Upper lobe of right lung (tissue), 1 donor: ENCODE measurements at places on chromosomes 12 and 14. TPM values are rescaled to one million over a fixed set of nuclear protein-coding genes. Genes with fewer than 3 reads are reported as not detected.

DNA sequence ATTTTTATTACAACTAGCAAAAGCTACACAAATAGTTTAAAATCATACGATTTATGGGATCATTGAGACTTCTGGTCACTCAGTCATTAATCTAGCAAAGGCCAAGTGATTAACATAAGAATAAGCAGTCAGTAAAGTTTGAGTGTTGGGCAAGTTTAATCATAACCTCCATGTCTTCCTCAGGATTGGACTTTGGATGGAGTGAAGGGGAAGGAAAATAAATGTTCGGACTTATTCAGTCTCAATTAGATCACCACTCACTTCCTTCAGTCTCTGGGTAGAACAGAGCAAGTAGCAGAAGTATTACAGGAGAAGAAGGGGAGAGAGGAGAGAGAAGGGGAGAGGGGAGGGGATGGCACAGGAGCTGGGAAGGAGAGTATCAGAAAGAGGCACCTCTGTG, 31.4 kb downstream of the CPM start:
- no peaks in the 10 kb centered on the region for H3K36me3 ChIP-seq
- no peak overlapping the region for H3K4me3 ChIP-seq
- H3K27ac ChIP-seq: no peak overlapping the region
- H3K4me1 ChIP-seq: peaks cover 16% of the 10 kb centered on the region
- no peak for DNase-seq
- H3K27me3 ChIP-seq: no peaks in the 10 kb centered on the region

GRCh38 chr12:63668028-63668799, at the start of gene DPY19L2:
DPY19L2 (minus strand) TSS chr12:63668493; CDS start chr12:63668393, 100 bp downstream.
- H3K36me3 ChIP-seq: no peaks in the 10 kb centered on the region
- peak within 1 kb of the TSS; percentile 58 for H3K4me3 ChIP-seq
- DNase-seq: peak; percentile 73
- no peaks in the 10 kb centered on the region for H3K27me3 ChIP-seq

- no peaks in the 10 kb centered on the region for H3K36me3 ChIP-seq
- no peak overlapping the region for H3K27ac ChIP-seq
- H3K27me3 ChIP-seq: peaks cover 26% of the 10 kb centered on the region
Measured at GRCh38 chr12:52314511-52314910, 6.7 kb downstream of the KRT83 start.

DNA sequence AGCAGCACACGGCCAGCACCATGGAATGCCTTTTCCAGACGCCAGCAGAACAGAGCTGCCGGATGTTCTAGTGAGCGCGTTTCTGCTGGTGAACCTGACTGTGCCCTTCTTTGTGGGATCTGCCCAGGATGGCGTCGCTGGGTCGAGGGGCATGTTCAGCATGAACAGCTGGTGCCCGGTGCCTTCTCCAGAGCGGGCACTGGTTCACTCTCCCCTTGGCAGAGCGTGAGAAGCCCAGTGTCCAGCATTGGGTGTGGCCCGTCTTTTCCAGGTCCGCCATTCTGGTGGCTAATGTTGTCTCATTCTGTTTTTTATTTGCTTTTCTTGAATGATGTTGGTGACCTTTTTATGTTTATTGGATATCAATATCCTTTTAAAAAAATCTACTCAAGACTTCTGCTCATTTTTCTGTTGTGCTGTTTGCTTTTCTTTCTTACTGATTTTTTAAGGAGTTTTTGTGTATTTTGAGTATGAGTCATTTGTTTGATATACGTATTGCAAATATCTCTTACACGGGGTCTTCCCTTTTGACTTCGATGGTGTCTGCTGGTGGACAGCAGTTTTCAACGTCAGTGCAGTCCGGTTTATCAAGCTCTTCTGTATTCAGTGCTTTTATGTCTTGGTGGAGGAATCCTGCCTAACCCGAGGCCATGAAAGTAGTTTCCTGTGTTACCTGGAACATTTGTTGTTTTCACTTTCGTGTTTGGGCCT, 74.3 kb downstream of the ADGRD1 start:
- no peak for DNase-seq
- no peaks in the 10 kb centered on the region for H3K36me3 ChIP-seq
- H3K27ac ChIP-seq: peak overlapping the region; percentile 82
- no peaks in the 10 kb centered on the region for H3K27me3 ChIP-seq

- DNase-seq: no peak
- H3K27me3 ChIP-seq: no peaks in the 10 kb centered on the region
- no peak overlapping the region for H3K4me3 ChIP-seq
- H3K4me1 ChIP-seq: no peaks in the 10 kb centered on the region
- no peaks in the 10 kb centered on the region for H3K36me3 ChIP-seq
- no peak overlapping the region for H3K27ac ChIP-seq
Measured at GRCh38 chr12:28082096-28082495, 108.2 kb upstream of the CCDC91 start.

SYNDIG1L gene
- 2.9 TPM for total RNA-seq

DNA sequence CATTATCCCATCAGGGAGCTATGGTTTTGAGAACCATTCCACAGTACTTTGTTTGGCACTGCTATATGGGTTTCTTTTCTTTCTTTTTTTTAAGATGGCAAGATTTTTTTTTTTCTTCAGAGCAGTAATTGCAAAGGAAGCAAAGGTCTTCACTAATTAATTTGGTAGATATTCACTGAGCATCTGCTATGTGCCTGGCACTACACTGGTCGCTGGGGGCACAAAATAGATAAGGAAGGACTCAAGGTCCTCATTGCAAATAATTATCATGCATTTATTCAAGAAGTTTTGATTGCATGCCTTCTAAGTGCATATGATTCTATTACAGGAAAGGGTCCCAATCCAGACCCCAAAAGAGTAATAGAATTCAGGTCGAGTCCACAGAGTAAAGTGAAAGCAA, 10.0 kb upstream of the ATP2A2 start:
- no peak overlapping the region for H3K27ac ChIP-seq
- DNase-seq: no peak

GRCh38 chr14:34484726-34485125, 22.7 kb upstream of the SPTSSA start:
- no peak overlapping the region for H3K4me3 ChIP-seq
- no peak overlapping the region for H3K27ac ChIP-seq
- no peaks in the 10 kb centered on the region for H3K4me1 ChIP-seq
- H3K36me3 ChIP-seq: no peaks in the 10 kb centered on the region
- no peaks in the 10 kb centered on the region for H3K27me3 ChIP-seq

NFATC4 gene
- total RNA-seq: 42.5 TPM

GRCh38 chr12:47267571-47267970, 187.8 kb upstream of the AMIGO2 start:
- no peaks in the 10 kb centered on the region for H3K27me3 ChIP-seq
- H3K36me3 ChIP-seq: no peaks in the 10 kb centered on the region
- H3K4me1 ChIP-seq: no peaks in the 10 kb centered on the region
- no peak overlapping the region for H3K27ac ChIP-seq
- no peak overlapping the region for H3K4me3 ChIP-seq

DNA sequence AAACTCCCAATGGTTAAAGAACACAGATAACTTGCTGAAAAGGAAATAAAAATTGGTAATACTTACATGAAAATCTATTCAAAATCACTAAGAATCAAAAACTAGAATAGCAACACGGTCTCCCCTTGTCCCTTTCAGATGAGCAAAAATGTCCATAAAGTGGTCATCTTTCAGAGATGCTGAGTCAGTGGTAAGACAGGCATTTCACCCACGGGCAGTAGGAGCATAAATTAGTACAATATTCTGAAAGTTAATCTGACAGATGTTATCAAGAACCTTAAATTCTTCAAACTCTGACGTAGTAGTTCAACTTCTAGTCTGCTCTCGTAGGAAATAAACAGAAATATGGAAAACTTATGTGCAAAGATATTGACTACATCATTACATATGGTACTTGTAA, 33.1 kb upstream of the GNPNAT1 start:
- no peaks in the 10 kb centered on the region for H3K27me3 ChIP-seq
- H3K27ac ChIP-seq: no peak overlapping the region
- DNase-seq: no peak
- H3K36me3 ChIP-seq: no peaks in the 10 kb centered on the region
- H3K4me1 ChIP-seq: no peaks in the 10 kb centered on the region

DNA sequence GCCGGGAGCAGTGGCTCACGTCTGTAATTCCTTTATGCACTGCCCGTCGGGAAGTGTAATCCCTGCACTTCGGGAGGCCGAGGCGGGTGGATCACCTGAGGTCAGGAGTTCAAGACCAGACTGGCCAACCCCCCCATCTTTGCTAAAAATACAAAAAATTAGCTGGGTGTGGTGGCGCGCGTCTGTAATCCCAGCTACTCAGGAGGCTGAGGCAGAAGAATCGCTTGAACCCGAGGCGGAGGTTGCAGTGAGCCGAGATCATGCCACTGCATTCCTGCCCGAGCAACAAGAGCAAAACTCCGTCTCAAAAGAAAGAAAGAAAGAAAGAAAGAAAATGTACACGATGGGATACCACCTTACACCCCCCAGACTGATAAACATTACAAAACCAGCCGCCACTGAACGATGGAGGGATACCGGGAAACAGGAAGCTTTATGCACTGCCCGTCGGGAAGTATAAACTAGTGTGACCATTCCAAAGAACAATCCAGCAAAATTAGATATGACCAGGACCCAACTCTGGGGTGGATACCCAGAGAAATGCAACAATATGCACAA, 1.1 kb downstream of the ABCD4 start:
- no peak for DNase-seq
- peak overlapping the region; percentile 15 for H3K27ac ChIP-seq
- H3K36me3 ChIP-seq: peaks cover 22% of the 10 kb centered on the region
- no peaks in the 10 kb centered on the region for H3K27me3 ChIP-seq
- peak overlapping the region; percentile 79 for H3K4me3 ChIP-seq

DNA sequence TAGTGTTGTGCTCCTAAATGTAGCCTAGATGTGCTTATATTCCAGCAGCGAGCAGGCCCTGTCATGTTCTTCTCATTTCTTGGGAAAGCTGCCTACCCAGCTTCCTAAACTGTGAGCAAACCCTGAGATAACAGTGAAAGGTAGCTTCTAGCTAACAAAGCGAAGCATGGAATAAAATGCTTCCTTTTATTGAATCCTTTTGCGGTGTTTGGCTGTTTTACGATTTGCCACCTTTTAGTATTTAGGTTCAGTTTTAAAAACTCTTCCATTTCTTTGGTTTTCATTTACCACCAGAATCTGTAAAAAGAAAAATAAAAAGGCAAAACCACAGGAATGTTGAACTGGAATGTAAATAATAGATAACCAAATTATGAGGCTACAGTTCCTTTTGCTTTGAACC, 5.0 kb upstream of the PKP2 start:
- H3K4me1 ChIP-seq: peaks cover 5% of the 10 kb centered on the region
- H3K4me3 ChIP-seq: no peak overlapping the region
- H3K27ac ChIP-seq: no peak overlapping the region

KRT83 gene
- not detected for total RNA-seq

GRCh38 chr14:90527978-90528377, 131.1 kb downstream of the CALM1 start:
- no peaks in the 10 kb centered on the region for H3K36me3 ChIP-seq
- no peaks in the 10 kb centered on the region for H3K4me1 ChIP-seq
- H3K27me3 ChIP-seq: no peaks in the 10 kb centered on the region
- DNase-seq: no peak
- no peak overlapping the region for H3K4me3 ChIP-seq

KERA gene
- total RNA-seq: not detected

DNA sequence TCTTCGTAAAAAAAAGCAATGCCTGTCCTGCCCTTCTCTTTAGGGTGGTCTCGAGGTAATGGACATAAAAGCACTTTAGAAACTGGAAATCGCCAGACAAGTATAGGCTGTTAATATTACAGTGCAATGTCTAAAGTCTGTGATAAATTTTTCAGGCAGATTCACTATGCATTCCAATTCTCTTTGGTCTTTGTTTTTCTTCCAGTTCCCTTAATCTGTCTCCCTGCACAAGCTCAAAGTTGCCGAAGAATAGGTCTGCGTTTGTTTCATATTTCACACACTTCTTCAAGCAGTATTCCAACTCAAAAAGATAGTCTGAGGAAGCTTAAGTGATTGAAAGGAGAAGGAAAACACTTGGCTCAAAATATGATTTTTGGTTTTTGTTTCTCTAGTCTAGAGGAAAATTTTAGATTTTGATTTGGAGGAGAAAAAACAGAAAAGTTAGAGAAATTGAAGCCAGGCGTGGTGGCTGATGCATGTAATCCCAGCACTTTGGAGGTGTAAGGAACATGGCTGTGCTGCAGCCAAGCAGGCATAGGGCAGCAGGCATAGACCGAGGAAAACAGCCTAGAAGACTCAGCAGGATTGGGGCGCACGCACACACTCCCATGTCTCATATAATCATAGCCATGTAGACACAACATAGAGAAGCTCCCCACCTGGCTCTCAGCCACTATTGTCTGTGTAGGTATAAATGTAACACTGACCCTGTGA, 96.2 kb upstream of the TMPO start:
- H3K27me3 ChIP-seq: no peaks in the 10 kb centered on the region
- DNase-seq: no peak
- H3K36me3 ChIP-seq: no peaks in the 10 kb centered on the region
- H3K27ac ChIP-seq: no peak overlapping the region
- H3K4me1 ChIP-seq: peaks cover 23% of the 10 kb centered on the region
- no peak overlapping the region for H3K4me3 ChIP-seq

KRT75 gene
- not detected for total RNA-seq

- H3K27ac ChIP-seq: peak overlapping the region; percentile 99
- no peaks in the 10 kb centered on the region for H3K27me3 ChIP-seq
- peak overlapping the region; percentile 35 for H3K4me3 ChIP-seq
- DNase-seq: peak; percentile 68
- H3K4me1 ChIP-seq: no peaks in the 10 kb centered on the region
Measured at GRCh38 chr12:120290609-120291305, 946 bp downstream of the RNU4-2 start.

DNA sequence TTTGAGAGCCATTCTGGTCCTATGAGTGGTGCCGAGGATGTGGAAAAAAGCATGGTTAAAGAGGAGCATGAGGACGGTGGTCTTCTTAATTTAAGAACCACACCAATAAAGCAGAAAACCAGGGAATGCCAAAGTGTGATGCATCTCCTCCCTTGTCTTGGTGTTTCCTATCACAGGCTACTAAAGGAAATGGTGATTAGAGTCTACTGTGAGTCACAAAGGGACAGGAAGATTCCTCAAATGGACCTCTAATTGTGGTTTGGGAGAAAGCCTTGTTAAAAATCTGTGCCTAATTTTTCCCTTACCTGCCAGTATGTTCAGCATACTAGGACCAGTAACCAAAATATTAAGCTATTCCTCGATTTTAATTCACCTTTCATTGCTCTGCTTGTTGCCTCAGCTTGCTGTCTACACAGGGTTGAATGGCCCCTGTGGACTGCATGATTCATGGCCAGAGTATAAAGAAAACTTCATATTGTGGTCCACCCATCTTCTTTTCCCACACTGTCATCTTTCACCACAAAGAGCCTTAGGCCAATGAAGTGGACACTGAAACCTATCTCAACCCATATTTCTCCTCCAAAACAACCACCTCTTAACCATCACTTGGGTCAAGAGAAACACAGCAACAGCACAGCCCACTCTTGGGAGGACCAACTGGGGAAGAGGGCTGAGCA, 38.8 kb downstream of the DIO2 start:
- DNase-seq: no peak
- no peak overlapping the region for H3K27ac ChIP-seq
- H3K36me3 ChIP-seq: no peaks in the 10 kb centered on the region
- no peaks in the 10 kb centered on the region for H3K27me3 ChIP-seq

LIN7A gene
- total RNA-seq: 18.9 TPM

- no peak overlapping the region for H3K27ac ChIP-seq
- no peak overlapping the region for H3K4me3 ChIP-seq
- no peaks in the 10 kb centered on the region for H3K4me1 ChIP-seq
- no peak for DNase-seq
Measured at GRCh38 chr12:104551-105081, 38.0 kb downstream of the IQSEC3 start.

- no peaks in the 10 kb centered on the region for H3K27me3 ChIP-seq
- no peak overlapping the region for H3K27ac ChIP-seq
- no peaks in the 10 kb centered on the region for H3K36me3 ChIP-seq
- H3K4me3 ChIP-seq: no peak overlapping the region
- DNase-seq: no peak
- H3K4me1 ChIP-seq: no peaks in the 10 kb centered on the region
Measured at GRCh38 chr12:93914281-93914680, 234.1 kb upstream of the PLXNC1 start.

STYK1 gene
- total RNA-seq: 0.93 TPM

PLCZ1 gene
- not detected for total RNA-seq

CISTR gene
- total RNA-seq: not detected
